ENCODE measurements at places on chromosomes 6 and 20. TPM values are rescaled to one million over a fixed set of nuclear protein-coding genes. Genes with fewer than 3 reads are reported as not detected.

The SYCP2L gene
- polyA plus RNA-seq = 5.7 TPM

DNA sequence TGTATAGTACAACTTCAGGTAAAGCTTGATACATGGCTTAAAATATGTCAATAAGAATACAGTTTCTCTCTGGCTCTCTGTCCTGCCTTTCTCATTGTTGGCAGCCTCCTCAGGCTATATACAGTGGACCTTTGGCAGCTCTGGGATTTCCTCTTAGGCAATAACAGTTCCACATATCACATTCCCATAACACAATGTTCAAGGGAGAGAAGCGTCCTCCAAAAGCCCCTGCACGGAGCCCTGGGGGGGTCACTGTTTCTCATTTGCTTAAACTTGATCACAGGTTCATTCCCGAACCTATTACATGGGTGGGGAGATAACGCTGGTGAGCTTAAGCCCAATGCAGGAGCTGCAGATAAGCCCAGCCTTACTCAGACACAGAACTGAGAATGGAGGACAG, 4.4 kb upstream of the FLRT3 start:
- DNase-seq = no peak

DNA sequence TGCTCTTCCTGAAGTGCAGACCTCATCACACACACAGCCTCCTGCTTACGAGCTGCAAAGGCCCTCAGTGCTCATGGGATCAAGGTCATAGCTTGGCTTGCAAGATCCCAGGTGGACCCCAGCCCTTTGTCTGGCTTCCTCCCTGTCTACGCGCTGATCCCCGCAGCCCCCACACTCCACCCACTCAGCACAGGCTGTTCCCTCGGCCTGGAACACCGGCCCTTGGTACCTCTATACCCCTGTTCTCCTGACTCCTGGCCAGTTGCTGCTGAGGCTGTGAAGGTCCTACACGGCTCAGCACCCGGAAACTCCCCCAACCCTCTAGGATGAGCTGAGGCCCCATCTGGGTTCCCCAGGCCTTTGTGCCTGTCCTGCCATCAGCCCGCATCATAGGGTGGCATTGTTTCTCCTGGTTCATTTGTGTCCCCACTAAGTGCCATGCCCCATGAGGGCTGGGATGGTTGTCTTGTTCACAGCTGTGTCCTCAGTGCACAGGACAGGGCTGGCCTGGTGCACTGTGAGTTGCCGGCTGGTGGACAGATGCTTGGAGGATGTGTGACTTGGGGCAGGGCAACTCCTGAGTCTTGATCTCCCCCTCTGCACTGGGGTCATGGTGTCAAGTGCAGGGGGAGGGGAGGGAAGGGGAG, 57.0 kb downstream of the ADNP start:
- no peak for DNase-seq

The RSPH9 gene
- 1.9 TPM for polyA plus RNA-seq

All from renal pelvis (tissue), 12 donors.